B cell (primary cell): ENCODE measurements at places on chromosomes 5 and 9.
A peak's percentile ranks its signal among the peaks of the same experiment; 100 is the strongest.

GRCh38 chr5:59583810-59584562 lies 309.5 kb downstream of the PDE4D start:
- DNase-seq, result no peak

- DNase-seq, result no peak
Observed at GRCh38 chr9:38065369-38066075, 3.5 kb downstream of the SHB start.

DNA sequence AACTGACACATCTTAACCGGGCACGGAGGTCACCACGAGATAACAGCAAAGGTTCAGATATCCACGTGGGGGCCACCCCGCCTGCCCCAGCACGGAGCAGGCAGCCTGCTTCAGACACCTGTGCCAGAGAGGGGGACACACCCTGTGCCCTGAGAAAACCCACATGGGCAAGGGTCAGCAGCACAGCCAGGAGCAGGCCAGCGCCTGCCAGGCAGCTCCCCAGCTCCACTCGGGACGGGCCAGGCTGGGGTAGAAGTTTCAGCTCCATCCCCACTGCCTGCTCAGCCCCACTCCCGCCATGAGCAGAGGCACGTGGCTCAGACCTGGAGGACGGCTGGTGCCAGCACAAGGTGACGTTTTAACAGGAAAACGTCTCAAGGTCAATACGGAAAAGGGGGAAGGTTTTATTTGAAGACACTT lies 22.2 kb downstream of the SLC12A7 start:
- no peak for DNase-seq

DNA sequence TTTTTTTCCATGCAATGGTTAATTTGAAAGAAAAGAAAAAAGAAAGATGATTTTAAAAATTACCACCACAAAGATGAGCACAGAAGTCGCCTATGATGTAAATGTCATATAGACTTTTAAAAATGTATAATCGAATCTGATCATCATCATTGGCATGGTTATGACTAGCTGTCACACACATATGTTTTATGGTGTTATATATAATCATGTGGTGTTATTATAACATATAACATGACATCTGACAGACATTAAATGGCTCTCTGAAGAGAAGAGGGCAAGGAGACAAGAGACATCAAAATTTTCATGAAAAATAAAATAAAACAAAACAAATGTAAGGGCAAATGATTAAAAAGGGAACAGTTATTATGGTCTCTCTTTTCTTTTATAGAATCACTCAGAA lies 217.5 kb downstream of the TMEM161B start:
- DNase-seq, result no peak

- no peak for DNase-seq
Observed at GRCh38 chr9:127233550-127233949, 31.0 kb upstream of the GARNL3 start.

- DNase-seq, result no peak
Observed at GRCh38 chr9:86459191-86459590, 105.0 kb upstream of the TUT7 start.

DNA sequence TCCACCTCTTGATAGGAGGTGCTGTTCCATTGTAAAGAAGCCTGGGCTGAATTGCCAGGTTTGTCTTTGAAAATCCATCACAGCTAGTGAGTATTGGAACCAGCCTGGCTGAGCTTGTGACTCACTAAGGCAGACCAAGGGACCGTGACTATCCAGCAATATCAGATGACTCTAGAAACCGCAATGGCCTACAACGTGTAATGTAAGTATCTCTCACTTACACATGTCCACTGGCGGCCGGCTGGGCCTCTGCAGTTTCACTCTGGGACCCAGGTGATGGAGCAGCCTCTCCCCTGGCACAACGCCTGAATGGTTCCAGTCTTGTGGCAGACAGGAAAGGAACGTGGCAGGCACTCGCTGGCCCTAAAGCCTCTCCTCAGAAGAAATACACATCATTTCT lies 3.1 kb upstream of the HRH2 start:
- no peak for DNase-seq

GRCh38 chr9:34338665-34339385 lies 9.5 kb downstream of the NUDT2 start:
- no peak for DNase-seq

- no peak for DNase-seq
Observed at GRCh38 chr5:32434221-32434620, 10.3 kb downstream of the ZFR start.

GRCh38 chr9:20178679-20179078 lies 389.8 kb upstream of the SLC24A2 start:
- DNase-seq, result no peak

DNA sequence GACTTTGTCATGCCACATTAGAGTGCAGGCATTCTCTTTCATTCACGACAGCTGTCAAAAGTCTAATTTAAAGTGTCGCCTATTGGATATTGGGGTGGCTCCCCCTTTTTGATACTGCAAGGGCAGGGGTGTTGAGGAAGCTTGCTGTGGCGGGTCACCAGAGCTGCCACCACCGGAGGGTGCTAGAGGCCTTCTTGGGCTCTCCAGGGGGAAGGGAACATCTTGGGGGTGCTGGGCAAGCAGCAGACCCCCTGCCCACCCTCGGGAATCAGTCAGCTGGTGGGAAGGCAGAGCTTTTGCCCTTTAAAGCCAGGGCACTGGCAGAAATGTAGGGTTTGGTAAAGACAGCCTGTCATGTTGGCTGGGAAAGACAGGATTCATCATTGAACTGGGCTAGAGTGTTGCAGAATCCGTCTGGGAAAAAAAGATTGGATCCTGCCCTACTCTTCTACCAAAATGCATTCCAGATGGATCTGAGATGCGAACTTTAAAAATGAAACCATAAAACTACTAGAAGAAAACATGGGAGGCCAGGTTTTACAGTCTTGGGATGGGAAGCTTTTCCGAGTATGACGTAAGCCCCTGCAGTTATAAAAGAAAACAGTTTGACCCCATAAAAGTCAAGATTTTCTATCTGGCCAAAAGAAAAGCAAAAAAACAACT lies 22.3 kb downstream of the COL5A1 start:
- no peak for DNase-seq

- DNase-seq, result peak; percentile 8
Observed at GRCh38 chr5:122458278-122458872, 146.3 kb downstream of the SNCAIP start.

- no peak for DNase-seq
Observed at GRCh38 chr9:117772960-117773359, 68.8 kb downstream of the TLR4 start.

- no peak for DNase-seq
Observed at GRCh38 chr9:18756712-18757125, 276.3 kb downstream of the SAXO1 start.

- no peak for DNase-seq
Observed at GRCh38 chr5:149227168-149227826, 44.4 kb upstream of the AFAP1L1 start.

GRCh38 chr5:43555895-43556606 lies 826 bp downstream of the PAIP1 start:
- DNase-seq, result peak; percentile 78

GRCh38 chr5:77145666-77146065 lies 58.6 kb upstream of the ZBED3 start:
- DNase-seq, result no peak

DNA sequence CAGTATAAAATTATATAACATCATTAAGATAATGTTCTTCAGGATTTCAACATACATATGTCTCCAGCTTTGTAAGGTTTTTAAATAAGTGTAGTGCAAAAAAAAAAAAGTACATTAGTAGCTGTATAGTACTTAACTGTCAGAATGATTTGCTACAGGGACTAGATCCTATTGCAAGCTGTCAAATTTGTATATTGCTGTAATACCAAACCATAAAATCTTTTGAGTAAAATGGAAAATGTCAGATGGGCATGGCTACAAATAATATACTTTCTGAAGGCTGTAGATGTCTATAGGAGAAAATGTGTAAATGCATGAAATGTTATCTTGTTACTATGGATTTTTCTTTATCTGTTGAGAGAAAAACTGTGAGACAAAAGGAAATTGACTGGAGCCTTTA lies 298.5 kb downstream of the KDM4C start:
- DNase-seq, result no peak

DNA sequence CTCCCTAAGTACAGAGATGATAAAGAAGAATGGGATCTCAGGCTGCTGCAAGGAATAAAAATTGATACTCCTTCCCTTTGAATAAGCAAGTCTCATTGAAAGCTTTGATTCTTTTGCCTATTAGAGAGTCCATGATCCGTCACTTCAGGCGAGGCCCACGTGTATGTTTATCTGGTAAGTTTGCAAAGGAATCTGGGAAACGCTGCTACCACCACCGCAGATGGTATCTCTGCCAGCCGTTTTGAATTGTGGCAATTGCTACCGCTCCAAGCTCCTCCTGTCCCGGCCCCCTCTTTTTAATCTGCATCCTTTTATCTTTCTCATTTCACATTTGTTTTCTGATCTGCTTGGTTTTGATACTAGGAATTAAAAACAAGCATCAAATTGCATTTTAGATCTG lies 42.9 kb upstream of the GRIA1 start:
- DNase-seq, result no peak

GRCh38 chr9:127561491-127562278 lies 50.4 kb upstream of the STXBP1 start:
- DNase-seq, result no peak

DNA sequence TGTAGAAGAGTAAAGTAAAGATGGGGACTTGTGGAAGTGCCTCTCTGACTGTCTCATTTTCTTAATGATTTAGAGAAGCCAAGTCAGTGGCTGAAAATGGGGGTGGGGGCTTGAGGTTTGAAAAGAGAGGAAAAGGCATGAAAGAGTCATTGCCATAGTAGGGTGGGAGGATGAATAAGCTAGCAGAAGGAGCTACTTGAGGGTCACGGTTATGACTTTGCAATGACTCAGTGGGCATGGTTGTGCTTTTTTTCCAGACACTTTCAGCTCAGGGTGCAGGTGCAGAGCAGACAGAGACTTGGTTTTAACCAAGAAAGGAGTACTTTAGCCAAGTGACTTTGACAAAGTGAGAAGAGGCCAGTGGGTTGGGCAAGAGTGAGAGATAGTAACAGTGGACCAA lies 117.8 kb downstream of the PTTG1 start:
- no peak for DNase-seq

DNA sequence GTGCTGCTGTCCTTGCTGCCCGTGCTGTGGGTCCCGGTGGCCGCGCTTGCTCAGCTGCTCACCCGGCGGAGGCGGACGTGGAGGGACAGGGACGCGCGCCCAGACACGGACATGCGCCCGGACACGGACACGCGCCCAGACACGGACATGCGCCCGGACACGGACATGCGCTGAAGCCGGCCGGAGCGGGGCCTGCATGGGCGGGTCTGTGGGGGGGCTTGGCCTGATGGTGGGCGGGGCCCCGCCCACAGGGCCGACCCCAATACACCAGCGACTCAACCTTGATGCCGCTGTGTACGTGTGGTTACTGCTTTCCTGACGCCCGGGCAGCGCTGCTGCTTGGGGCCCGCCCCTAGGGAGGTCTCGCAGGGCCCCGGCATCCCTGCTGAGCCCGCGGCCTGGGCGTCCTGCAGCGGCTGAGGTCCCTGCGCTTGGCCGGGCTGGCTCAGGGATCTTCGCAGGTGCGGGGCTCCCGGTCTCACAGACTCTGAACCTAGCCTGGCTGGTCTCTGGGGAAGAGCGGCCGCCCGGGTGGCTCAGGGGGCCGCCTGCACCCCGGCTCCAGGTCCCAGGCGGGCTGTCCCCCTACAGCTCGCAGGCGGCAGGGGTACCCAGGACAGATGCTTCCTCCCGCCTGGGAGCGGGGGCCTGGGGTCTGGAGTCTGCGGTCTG lies 20.9 kb downstream of the SLC6A18 start:
- no peak for DNase-seq

DNA sequence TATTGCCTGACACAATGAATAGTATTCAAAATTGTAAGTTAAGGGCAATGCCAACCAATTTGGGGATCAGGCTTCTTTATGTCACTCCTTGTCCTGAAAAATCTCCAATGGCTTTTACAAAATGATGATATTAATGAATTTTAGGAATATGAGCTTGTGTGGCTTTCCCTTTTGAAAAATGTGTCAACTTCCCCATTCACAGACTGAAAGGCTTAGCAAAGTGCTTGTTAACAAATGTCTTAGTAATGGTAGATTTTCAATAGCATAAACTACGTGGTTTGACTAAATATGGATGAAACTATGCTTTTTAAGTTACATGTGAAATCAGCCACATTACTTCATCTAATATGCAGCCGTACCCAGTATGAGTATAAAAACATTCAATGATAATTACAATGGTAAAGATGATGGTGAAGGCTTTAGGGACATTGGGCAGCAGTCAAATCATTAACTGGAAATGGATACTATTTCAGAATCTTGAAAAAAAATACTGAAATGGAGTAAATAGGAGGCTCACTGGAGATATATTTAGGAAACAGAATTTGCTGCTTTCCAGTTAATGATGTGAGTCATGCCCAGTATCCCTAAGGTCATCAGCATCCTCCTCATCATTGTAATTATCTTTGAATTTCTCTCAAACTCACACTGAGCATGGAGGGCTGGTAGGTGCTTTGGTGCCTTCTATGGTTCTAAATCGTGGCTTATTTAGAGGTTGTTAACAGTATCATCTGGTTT lies 113.3 kb upstream of the ZNF608 start:
- no peak for DNase-seq

GRCh38 chr9:129918296-129918950 lies 83.2 kb downstream of the USP20 start:
- no peak for DNase-seq

GRCh38 chr5:157575381-157576020 lies at the start of gene ADAM19:
Gene ADAM19 (minus strand): TSS chr5:157575775. CDS start chr5:157575696, 79 bp downstream.
- DNase-seq, result peak; percentile 67

- no peak for DNase-seq
Observed at GRCh38 chr5:55062039-55062779, 38.2 kb downstream of the GZMK start.

DNA sequence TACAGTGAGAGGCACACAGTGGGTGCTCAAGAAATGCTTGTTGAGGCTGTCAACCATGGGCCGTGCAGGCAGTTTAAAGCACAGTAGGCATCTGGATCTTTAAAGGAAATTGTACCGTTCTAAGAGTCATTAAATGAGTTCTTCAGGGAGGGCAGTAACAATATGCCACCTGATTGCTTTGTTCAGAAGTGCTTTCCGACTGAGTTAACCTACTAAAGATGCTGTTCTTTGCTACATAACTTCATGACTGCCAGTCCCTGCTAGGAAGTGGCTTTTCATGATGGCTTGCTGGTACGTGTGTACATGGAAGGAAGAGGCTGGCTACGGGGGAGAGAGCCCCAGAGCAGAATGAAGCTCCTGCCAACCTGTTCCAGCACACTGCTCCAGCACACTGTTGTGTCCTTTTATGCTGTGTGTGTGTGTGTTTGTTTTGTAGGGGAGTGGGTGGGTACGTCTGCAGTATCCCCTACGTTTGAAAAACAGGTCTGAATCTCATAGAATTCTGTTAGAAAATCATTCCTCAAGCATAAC lies 41.9 kb upstream of the PPP2R2B start:
- DNase-seq, result no peak

GRCh38 chr5:88483964-88484672 lies 215.5 kb upstream of the TMEM161B start:
- no peak for DNase-seq

DNA sequence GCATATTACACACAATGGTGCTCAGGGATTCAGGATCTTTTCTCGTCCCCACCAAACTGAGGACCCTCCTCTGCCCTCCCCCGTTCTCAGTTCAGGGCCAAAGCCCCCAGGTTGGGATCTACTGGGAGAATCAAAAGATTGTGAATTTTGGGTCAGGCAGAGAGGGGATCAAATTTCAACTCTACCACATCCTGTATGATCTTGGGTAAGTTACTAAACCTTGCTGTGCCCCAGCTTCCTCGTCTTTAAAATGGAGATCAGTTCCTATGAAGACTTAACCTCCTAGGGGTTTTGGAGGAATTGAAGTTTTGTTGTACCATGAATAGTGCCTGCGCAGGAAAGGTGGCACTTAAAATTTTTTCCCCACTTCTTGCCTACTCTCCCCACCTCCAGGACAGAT lies 62.4 kb downstream of the RAI14 start:
- no peak for DNase-seq
